A549 treated with GW870086 at 1 μM for 4 hours (cell line): ENCODE measurements at places on chromosomes 1 and 21. TPM values are rescaled to one million over a fixed set of nuclear protein-coding genes. Genes with fewer than 3 reads are reported as not detected.

Gene PEAR1
- 5.7 to 7.5 TPM (median 6.1 TPM) in 5 replicates for total RNA-seq

Gene ANXA9
- total RNA-seq, result 0.71 to 1.3 TPM (median 0.99 TPM) in 5 replicates

Gene TMEM9
- total RNA-seq, result 77.3 to 90.1 TPM (median 89.8 TPM) in 5 replicates

Gene LRRC71
- 0.11 to 0.22 TPM (median 0.19 TPM) in 3 of 5 replicates, not detected in the others for total RNA-seq

Gene CR1L
- total RNA-seq, result not detected in 5 replicates

Gene RFX5
- 20.1 to 24.6 TPM (median 23.8 TPM) in 5 replicates for total RNA-seq

Gene KIAA0040
- total RNA-seq, result 0.73 to 0.97 TPM (median 0.78 TPM) in 5 replicates

Gene DYRK3
- total RNA-seq, result 8.1 to 10.7 TPM (median 9.7 TPM) in 5 replicates

Gene ENTREP3
- 26.5 to 34.2 TPM (median 33.7 TPM) in 5 replicates for total RNA-seq

Gene WNT3A
- total RNA-seq, result not detected in 5 replicates

Gene AZIN2
- 0.62 to 1.1 TPM (median 1.0 TPM) in 5 replicates for total RNA-seq

Gene ANKRD65
- total RNA-seq, result 0.06 TPM in 1 of 5 replicates, not detected in the others

Gene TDRD10
- 0.07 to 0.16 TPM (median 0.08 TPM) in 3 of 5 replicates, not detected in the others for total RNA-seq

Gene DDAH1
- total RNA-seq, result 6.2 to 8.1 TPM (median 7.0 TPM) in 5 replicates

Gene PLA2G2A
- not detected in 5 replicates for total RNA-seq

Gene IRF2BP2
- 67.1 to 103 TPM (median 97.9 TPM) in 5 replicates for total RNA-seq

Gene ERICH3
- not detected in 5 replicates for total RNA-seq

Gene LRRC38
- total RNA-seq, result 0.06 TPM in 1 of 5 replicates, not detected in the others

Gene PPIAL4G
- not detected in 5 replicates for total RNA-seq

Gene RAB42
- 2.7 to 4.0 TPM (median 3.2 TPM) in 5 replicates for total RNA-seq

Gene TMCC2
- 1.5 to 1.8 TPM (median 1.6 TPM) in 5 replicates for total RNA-seq

Gene IGSF21
- total RNA-seq, result not detected in 5 replicates

Gene RYR2
- 0.01 to 0.06 TPM (median 0.02 TPM) in 3 of 5 replicates, not detected in the others for total RNA-seq
